ENCODE measurements at places on chromosomes 12 and 14. TPM values are rescaled to one million over a fixed set of nuclear protein-coding genes. Genes with fewer than 3 reads are reported as not detected.

The SERPINA5 gene
- not detected for total RNA-seq

The SPX gene
- 0.58 TPM for total RNA-seq

The GDF3 gene
- not detected for total RNA-seq

- no peak for DNase-seq
Measured at GRCh38 chr14:59543873-59544272, 32.7 kb downstream of the CCDC175 start.

The COX8C gene
- not detected for total RNA-seq

- no peak for DNase-seq
Measured at GRCh38 chr12:15393037-15393436, 70.7 kb downstream of the PTPRO start.

The BEGAIN gene
- 1.6 TPM for total RNA-seq

DNA sequence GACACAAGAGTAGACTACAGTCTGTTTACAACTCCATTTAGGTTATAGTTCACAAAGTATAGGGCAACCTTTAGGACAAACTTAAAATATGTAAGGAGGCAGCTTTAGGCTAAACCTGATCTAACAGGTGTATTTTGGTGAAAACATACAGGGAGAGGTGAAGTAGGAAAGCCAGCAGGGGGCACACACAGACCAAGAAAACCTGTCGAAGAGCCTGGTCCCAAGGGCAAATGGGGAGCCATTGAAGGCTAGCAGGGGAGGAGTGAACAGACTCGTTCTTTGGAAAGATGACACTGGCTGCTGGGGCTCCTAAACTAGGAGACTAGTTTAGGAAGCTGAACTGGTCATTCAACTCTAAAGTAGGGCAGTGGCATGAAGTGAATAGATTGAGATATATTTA lies 138.8 kb upstream of the WSCD2 start:
- DNase-seq, result peak; percentile 28

GRCh38 chr14:61992139-61992538 lies 229.9 kb downstream of the SNAPC1 start:
- DNase-seq, result no peak

DNA sequence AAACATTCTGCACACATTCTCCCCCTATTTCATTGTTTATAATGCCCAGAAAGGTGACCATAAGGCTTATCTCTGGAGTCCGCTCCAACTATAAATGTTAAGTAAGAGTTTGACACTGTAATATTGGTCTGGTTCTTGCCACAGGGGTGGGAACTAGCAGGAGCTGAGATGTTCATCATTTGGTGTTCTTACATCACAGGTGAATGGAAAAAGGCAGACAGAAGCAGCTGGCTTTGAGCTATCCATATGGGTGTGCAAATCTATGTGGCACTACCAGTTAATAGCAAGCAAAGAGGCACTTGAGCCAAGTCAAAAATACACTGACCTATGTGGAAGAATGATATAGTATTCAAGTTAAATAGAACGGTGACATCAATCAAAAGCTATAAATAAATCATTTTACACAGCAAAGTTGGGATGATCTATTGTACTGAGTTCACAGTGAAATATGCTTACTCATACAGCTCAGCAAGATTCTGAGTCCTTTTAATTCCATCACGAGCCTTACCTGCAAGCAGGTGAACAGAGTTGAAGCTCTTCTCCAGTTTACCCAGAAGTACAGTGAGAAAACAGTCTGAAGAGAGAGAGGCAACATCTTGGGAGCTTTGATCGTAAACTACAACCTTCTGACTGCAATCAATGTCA lies 43.2 kb downstream of the DUSP16 start:
- no peak for DNase-seq

- peak; percentile 14 for DNase-seq
Measured at GRCh38 chr14:61184112-61184511, 97.0 kb downstream of the TMEM30B start.

DNA sequence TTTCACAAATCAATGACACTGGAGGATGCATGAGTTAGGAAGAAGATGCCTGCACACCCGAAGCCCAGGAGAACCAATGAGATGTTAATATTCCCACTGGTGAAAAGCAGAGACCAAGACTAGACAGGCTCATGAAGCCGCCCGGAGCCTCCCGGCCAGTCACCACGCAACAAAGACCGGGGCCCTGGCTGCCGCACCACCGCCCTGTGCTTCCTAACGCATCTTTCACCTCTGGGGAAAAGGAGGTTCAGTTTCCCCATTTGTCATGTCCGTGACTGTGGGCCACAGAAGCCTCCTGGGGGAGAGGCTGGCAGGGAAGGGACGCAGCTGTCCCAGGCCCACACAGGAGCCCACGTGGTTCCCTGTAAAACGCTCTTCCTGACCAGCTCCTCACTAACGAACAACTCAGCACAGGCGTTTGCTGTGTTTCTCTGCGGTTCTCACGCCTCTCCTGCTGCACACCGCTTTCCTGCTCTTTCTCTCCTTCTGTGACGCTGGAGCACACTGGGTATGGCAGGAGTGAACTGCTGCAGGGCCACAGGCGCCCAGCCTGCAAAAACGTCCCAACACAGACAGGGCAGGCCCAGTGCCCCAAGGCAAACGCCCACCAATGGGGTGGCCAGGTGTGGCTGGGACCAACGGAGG lies 10.8 kb downstream of the RIMBP2 start:
- DNase-seq, result no peak

DNA sequence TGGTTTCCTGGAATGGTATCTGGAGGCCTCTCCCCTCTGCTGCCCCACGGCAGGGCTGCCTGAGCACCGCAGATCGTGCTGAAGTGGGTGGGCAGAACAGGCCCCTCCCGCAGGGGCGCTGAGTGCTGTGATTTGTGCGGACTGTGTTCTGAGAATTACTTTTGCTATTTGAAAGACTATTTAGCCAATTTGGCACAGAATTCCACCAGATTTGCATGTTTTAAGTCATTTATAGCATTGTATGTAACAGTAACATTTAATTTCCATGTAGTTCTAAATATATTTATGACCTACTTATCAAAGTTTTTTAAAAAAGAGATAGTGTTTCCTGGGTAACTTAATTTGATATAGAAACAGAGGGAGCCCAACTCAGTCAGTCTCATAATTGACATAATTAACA lies 55.3 kb downstream of the TNFAIP2 start:
- DNase-seq, result no peak

GRCh38 chr14:52266782-52267181 lies 716 bp upstream of the PTGDR start:
- no peak for DNase-seq

DNA sequence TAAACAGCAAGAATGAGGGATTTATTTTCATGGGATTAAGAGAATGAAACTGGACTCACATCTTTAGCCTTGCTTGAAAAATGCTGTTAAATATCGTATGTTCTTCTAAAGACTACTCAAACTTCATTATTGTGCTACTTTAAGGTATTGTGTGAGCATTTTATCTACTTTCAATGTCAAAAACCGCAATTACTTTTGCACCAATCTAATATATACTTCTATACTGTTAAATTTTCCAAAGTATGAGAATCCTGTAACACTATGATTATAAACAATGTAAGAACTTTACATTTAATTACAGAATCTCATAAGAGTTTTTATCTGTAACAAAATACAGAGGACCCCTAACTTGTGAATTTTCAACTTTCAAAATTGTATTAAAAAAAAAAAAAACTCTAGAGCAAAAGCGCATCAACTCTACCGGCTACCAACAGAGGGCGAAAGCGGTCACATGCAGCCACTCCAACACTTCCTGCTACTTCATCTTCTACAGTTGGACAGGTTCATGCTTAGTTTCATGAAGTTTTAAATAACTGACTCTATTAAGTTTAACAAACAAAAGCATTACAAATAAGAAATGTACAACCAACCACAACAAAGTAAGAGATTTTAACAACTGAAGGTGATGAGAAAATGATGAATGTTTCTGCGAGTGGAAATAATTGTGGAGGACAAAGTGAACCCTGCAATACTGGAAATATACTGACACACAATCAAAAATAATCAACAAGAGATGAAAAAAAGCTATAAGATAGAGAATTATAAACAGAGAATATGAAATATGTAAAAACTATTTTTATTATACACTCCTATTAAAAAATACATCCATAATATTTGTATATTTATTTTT lies 210.9 kb downstream of the MED13L start:
- DNase-seq, result no peak

- DNase-seq, result peak; percentile 34
Measured at GRCh38 chr12:53252349-53252916, 15.7 kb upstream of the ESPL1 start.

The TXNRD1 gene
- 135 TPM for total RNA-seq

- no peak for DNase-seq
Measured at GRCh38 chr14:55911776-55912175, 206.4 kb upstream of the PELI2 start.

DNA sequence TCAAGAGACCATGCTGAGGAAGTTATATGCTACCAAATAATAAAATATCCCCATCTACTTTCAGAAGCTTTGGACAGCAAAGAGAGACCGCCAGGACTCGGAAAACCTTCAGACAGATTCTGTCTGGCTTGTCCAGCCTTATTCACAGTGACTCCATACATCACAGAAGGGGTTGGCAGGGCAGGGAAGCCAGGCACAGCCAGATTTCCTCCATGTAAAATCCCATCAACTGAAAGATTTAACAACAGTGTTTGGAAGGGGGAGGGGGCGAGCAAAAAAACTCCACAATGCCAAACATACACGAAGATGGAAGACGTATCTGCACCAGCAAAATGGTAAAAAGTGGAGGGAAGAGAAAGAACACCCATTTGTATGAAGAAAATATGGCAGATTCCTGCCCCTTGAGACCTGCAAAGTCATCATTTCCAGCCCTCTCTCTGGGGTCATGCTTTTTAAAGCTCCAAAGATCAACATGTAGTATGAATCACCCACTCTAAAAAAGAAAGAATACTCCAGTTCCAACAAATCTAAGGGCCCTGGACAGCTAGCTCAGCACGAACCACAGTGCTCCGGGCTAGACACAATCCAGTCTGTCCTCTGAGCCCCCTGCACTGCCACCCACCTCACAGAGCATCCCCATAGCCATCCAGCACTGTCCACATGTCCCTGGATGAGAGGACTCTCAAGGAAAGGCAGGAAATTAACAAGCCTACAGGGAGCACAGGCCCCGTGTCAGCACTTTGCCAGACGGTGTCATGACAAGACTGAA lies 116.4 kb downstream of the DICER1 start:
- DNase-seq, result no peak

The AKAP3 gene
- 1.1 TPM for total RNA-seq

The JAG2 gene
- total RNA-seq, result 35.1 TPM

DNA sequence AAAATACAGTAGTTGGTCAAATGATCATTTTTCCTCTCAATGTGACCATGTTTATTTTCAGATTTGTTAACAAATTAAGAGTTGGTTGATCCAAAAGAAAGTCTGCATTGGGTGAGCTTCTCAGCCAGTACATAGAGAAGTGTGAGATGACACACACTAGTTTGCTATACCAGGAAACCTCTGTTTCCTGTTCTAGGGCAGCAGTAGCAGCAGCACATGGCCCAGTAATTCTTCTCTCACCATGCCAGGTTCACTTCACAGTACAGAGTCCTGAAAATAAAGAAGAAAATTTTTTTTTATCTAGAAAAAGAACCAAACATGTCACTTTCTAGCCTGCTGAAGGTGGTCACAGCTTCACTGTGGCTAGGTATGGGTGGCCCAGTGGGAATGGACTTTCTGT lies 250.2 kb upstream of the OR4E1 start:
- no peak for DNase-seq
